ENCODE measurements at places on chromosomes 6 and 20. TPM values are rescaled to one million over a fixed set of nuclear protein-coding genes. Genes with fewer than 3 reads are reported as not detected.

PBOV1 gene
- polyA plus RNA-seq = 0.03 TPM

BANF2 gene
- polyA plus RNA-seq = not detected

LCA5 gene
- 12.7 TPM for polyA plus RNA-seq

MRPS26 gene
- 54.4 TPM for polyA plus RNA-seq

DEFB126 gene
- not detected for polyA plus RNA-seq

TCF21 gene
- 170 TPM for polyA plus RNA-seq

OLIG3 gene
- polyA plus RNA-seq = not detected

RHAG gene
- polyA plus RNA-seq = 0.86 TPM

COX7A2 gene
- polyA plus RNA-seq = 299 TPM

GGT7 gene
- 25.5 TPM for polyA plus RNA-seq

TCP11 gene
- 2.2 TPM for polyA plus RNA-seq

NHSL1 gene
- polyA plus RNA-seq = 10.3 TPM

DSE gene
- 46.7 TPM for polyA plus RNA-seq

RIPOR2 gene
- 7.9 TPM for polyA plus RNA-seq

ZBP1 gene
- polyA plus RNA-seq = not detected

GPSM3 gene
- 10.6 TPM for polyA plus RNA-seq

SLC35D3 gene
- polyA plus RNA-seq = 0.14 TPM

C4B gene
- polyA plus RNA-seq = 20.6 TPM

SOBP gene
- 11.1 TPM for polyA plus RNA-seq

FOXS1 gene
- polyA plus RNA-seq = 7.5 TPM

All from right renal pelvis (tissue), 4 donors.